ENCODE measurements at places on chromosomes 16 and 17. TPM values are rescaled to one million over a fixed set of nuclear protein-coding genes. Genes with fewer than 3 reads are reported as not detected.

The PHF23 gene
- total RNA-seq, result 31.8 TPM

The SCRN2 gene
- total RNA-seq, result 13.5 TPM

DNA sequence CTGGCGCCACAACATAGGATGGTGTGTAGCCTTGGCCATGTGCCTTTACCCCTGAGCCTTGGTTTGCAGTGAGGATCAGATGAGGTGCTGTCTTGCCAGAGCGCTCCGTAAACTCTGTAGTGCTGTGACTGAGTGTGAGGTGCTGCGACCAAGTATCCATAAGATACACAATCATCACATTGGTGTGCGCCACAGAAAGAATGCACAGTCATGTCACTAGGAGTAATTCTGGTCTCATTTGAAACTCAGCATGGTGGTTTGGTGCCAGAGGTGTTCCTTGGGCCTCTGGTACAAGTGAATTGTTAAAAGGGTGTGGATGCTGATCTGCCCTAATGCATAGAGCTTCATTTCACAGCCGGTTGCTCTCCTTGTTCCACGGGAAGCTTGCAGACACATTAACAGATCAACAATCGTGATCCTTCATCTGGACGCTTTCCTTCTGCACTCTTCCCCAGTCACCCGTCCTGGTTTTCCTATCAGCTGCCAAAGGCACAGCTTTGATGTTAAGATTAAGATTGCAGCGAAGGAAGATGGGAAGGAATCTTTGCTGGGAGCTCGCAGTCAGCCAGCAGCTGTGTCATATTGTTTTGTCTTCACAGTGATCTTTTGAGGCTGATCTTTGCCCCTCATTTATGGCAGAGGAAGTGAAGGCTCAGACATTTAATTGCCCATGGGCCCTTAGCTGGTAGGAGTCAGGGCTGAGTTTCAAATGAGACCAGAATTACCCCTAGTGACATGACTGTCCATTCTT is 79.1 kb downstream of the KSR1 start:
- no peak for DNase-seq
- H3K36me3 ChIP-seq, result no peaks in the 10 kb centered on the region
- no peaks in the 10 kb centered on the region for H3K27me3 ChIP-seq
- peaks cover 4% of the 10 kb centered on the region for H3K4me1 ChIP-seq

DNA sequence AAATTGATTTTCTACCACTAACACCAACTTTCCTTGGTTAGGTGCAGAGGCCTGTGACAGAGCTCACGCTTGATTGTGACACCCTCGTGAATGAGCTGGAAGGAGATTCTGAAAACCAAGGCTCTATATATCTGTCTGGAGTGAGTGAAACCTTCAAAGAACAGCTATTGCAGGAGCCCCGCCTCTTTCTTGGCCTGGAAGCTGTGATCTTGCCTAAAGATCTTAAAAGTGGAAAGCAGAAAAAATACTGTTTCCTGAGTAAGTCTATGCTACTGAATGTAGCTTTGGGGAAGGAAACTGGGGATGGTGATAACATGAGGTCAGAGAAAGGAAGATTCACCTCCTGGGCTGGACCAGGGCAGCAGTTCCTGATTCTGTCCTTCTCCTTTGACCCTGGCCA is 38.3 kb downstream of the REXO5 start:
- peaks cover 8% of the 10 kb centered on the region for H3K4me1 ChIP-seq
- no peaks in the 10 kb centered on the region for H3K27me3 ChIP-seq
- no peak overlapping the region for H3K27ac ChIP-seq

DNA sequence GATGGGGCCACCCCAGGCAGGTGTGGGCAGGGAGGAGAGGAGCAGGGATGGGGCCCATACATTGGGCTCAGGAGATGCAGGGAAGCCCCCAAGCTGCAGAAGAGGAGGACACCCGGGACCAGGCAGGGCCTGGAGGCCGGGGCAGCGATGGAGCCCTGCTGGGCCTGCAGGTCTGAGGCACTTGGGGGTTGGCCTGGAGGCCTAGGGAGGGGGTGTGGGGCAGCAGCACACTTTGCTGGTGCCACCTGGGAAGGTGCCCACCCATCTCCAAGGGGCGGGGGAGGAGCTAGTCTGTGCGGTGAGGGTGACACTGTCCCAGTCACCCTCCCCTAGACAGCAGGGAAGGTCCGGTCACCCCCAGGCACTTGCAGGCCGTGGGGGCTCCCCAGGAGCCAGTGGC is 6.4 kb upstream of the CCDC57 start:
- peaks cover 15% of the 10 kb centered on the region for H3K4me1 ChIP-seq
- no peak overlapping the region for H3K27ac ChIP-seq
- H3K27me3 ChIP-seq, result no peaks in the 10 kb centered on the region

DNA sequence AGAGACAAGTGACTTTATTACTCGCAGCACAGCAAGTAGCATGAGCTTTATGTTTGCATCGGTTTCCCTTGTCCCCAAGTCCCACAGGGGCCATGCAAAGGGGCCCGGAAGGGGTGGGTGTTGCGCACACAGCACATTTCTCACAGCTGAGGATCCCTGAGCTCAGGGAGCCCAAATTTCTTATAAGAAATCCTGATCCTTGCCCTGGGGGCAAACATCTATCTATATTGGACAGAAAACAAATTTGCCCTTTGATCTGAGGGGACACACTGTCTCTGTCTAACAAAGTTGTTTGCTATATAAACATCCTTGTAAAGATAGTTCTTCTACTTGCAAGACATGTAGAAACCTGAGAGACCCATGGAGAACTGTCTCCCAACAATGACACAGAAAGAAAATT is 35.7 kb upstream of the MEAK7 start:
- DNase-seq, result no peak
- peaks cover 5% of the 10 kb centered on the region for H3K27me3 ChIP-seq
- no peaks in the 10 kb centered on the region for H3K36me3 ChIP-seq
- H3K4me3 ChIP-seq, result no peak overlapping the region
- no peak overlapping the region for H3K27ac ChIP-seq
- peaks cover 7% of the 10 kb centered on the region for H3K4me1 ChIP-seq
